ENCODE measurements at places on chromosomes 1 and 21.

GRCh38 chr1:29342983-29343382, 106.7 kb downstream of the PTPRU start:
- DNase-seq, result no peak

DNA sequence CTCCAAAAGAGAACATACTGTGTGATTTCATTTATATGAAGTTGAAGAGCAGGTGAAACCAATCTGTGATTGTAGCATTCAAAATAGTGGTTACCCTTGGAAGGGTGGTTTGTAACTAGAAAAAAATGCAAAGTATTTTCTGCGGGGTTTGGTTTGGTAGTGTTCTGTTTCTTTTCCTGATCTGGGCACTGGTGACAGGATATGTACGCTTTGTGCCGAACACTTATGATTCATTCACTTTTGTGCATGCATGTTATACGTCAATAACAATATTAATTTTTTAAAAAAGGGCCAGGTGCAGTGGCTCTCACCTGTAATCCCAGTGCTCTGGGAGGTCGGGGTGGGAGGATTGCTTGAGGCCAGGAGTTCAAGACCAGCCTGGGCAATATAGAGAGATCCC, 63.8 kb downstream of the CD34 start:
- DNase-seq, result peak; percentile 19

DNA sequence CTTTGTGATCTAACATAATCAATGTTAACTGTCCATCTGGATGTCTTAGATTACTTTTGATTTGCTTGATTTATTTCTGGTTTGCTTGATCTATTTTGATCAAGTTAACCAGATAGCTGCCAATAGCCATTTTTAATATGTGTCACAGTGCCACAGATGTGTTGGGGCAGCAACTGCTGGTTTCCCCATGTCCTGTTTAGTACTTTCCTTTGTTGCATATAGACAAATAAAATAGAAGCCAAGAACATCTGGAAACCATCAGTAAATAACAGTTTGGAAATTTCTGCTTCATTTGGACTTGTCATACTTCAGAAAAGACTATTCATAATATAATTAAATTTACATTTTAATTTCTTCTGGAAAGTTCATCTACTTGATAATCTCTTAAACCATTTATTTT, 145.6 kb upstream of the C21orf91 start:
- no peak for DNase-seq

- DNase-seq, result no peak
Observed at GRCh38 chr21:32812035-32812434, 40.5 kb upstream of the PAXBP1 start.

- no peak for DNase-seq
Observed at GRCh38 chr1:167723707-167724323, 2.0 kb downstream of the MPZL1 start.

- no peak for DNase-seq
Observed at GRCh38 chr1:25183126-25183980, 48.9 kb downstream of the SYF2 start.

- DNase-seq, result no peak
Observed at GRCh38 chr21:21137986-21138385, 139.8 kb downstream of the NCAM2 start.

GRCh38 chr1:65230731-65231481, 78.4 kb upstream of the DNAJC6 start:
- no peak for DNase-seq

GRCh38 chr1:51553911-51554310, 34.8 kb upstream of the EPS15 start:
- no peak for DNase-seq

- DNase-seq, result no peak
Observed at GRCh38 chr1:89199525-89200031, 836 bp upstream of the GBP4 start.

- no peak for DNase-seq
Observed at GRCh38 chr21:45373991-45374816, 30.8 kb upstream of the COL18A1 start.

GRCh38 chr1:205301205-205301821, 20.2 kb downstream of the NUAK2 start:
- DNase-seq, result peak; percentile 71

DNA sequence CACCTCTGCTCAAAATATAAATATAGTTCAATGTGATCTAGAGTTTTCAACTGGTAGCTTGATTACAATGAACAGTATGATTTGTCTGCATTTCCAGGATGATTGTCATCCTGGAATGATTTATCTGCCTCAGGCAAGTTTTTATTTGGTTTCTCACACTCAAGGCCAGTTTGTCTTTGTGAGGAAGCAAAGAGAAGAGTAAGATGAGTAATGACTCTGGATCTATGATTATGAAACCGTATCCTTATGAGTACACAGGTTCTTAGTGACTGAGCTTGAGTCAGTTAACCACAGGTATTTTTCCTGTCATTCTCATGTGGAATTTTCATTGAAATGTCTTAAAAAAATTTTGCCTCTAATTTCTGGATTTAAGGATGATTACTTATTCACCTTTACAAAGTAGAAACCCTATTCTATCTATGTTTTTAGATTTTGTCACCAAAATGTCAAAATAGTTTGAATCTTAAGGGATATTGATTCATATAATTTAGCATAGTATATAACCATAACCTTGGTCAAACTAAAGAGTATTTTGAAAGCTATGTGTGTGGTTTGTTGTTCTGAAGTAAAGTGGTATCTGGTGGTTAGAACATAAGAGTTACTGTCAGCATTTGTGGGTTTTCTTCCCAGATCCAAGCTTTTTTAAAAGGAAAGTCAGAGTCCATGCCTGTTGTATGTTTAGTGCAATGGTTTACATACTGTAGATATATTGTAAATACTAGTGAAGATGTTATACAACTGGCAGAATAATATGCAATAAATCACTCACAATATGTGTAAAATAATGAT, 145.0 kb downstream of the RASAL2 start:
- DNase-seq, result peak; percentile 98

DNA sequence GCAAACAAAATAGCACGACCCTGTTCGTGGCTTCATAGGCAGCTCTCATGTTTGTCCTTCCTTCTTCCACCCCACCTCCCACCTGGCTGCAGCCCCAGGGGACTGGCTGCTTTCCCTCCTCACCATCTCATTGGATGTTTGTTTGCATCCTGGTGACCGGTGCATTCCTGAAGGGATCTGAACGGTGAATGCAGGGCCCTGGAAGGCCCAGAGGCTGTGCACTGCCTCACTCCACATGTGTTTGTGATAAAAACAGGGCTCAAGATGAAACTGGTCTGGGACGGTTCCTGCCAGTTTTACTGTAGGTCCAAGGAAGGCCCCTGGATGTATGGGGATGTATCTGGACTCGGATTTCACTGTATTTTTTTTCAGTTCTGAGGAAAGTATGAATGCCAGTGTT, 42.8 kb downstream of the CNN3 start:
- DNase-seq, result peak; percentile 32

DNA sequence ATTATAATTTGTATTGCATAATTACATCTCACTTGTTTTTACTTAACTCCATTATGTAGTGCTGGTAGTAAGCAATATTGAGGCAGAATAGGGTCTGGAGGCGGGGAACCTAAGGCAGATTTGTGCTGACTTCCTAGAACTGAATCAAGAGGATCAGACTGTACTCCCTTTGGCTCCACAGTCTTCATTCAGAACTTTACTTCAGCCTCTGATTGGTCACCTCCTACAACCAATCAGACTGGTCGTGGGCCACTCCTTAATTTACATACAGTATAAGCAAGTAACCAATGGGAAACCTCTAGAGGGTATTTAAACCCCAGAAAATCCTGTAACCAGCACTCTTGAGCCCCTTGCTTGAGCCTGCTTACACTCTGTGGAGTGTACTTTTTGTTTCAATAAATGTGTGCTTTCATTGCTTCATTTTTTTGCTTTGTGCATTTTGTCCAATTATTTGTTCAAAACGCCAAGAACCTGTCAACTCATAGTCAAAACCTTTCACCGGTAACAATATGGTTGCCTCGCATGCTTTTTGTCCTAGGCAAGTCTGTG, 31.6 kb downstream of the ZBTB8OS start:
- no peak for DNase-seq

GRCh38 chr1:204102029-204102611, 29.2 kb downstream of the SOX13 start:
- no peak for DNase-seq

DNA sequence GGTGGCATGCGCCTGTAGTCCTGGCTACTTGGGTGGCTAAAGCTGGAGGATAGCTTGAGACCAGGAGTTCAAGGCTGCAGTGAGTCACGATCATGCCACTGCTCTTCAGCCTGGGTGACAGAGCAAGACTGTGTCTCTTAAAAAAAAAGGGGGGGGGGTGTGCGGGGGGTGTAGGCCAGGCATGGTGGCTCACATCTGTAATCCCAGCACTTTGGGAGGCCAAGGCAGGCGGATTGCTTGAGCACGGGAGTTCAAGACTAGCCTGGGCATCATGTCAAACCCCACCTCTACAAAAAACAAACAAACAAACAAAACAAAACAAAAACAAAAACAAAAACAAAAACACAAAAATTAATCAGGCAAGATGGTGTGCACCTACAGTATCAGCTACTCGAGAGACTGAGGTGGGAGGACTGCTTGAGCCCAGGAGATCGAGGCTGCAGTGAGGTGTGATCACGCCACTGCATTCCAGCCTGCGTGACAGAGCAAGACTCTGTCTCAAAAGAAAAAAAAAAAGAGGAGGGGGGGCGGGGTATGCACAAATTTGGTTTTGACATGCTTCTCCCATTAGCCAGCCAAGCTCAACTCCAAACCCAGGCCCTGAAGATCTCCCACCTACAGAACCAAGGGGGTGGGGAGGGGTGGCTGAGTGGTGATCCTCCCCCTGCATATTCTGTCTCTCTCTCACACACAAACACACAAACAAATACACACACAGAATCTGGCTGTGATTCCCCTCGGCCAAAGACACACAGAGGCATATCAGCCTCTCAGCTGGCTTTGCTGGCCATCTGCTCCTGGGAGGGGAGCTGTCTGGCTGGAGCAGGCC, 3.1 kb downstream of the PTAFR start:
- DNase-seq, result no peak

- DNase-seq, result no peak
Observed at GRCh38 chr1:67479146-67479891, 49.1 kb upstream of the SERBP1 start.

DNA sequence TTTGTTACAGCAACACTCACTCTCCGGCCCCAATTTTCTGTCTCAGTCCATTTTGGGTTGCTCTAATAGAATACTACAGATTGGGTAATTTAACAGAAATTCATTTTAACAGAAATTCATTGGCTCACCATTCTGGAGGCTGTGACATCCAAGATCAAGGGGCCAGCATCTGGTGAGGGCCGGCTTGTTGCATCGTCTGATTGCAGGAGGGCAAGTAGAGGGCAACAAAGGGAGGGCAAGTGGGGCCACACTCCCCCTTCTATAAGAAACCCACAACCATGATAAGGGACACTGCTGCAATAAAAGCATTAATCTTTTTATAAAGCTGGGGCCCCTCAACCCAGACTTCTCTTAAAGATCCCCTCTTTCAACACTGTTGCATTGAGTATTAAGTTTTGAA, 260.1 kb upstream of the TMPRSS15 start:
- no peak for DNase-seq

DNA sequence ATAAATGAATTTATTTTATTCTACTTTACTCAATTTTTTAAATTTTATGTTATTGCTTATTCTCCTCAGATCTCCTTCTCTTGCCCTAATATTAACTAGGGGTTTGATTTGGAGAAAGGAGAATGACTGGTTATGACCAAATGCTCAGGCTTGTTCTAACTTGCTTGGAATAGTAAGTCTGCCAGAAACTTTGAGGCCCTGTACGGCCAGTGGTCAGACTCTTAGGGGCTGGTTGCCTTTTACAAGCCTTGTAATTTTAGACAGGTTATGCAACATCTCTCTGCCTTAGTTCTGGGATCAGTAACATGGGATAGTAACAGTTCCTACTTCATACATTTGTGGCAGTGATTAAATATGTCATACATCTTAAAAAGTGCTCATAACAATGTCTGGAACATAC, 279.5 kb downstream of the DUSP10 start:
- DNase-seq, result no peak

- DNase-seq, result no peak
Observed at GRCh38 chr1:28933277-28933676, 18.9 kb downstream of the EPB41 start.

DNA sequence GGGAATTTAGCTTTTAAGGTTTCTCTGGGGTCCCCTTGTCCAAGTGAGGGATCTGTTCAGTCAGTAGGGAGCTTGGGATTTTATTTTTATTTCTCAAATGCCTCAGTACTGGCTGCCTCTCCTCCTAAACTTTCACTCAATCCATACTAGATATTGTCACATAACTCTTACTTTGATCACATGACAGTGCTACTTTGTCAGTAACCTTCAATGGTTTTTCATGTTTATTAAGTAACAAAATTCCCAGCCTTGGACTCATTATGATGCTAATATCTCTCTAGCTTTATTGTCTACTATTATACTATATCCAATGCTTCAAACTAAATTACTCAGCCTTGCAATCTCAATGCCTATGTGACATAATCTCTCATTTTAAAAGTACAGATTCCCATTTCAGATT, 97.7 kb downstream of the ATP1B1 start:
- DNase-seq, result no peak

DNA sequence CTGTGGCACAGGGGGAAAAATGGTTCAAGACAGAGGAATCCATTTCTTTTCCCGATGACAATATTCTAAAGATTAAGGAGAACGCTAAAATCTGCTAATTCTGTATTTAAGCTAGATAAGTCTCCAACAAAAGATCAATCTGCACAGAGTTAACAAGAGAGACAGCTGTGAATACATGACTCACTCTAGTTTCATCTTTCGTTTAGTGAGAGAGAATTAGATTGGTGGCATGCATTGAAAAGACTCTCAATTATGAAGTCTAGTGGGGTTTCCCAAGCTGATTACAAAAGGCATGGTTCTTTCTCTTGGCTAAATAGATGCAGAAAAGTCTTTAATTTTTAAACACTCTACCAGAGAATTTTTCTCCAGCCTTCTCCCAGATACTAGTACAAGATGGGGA, 34.4 kb downstream of the CAPN9 start:
- no peak for DNase-seq

- DNase-seq, result no peak
Observed at GRCh38 chr1:198600906-198601305, 37.9 kb upstream of the PTPRC start.

- no peak for DNase-seq
Observed at GRCh38 chr1:26166719-26167281, 2.0 kb downstream of the C1orf232 start.

DNA sequence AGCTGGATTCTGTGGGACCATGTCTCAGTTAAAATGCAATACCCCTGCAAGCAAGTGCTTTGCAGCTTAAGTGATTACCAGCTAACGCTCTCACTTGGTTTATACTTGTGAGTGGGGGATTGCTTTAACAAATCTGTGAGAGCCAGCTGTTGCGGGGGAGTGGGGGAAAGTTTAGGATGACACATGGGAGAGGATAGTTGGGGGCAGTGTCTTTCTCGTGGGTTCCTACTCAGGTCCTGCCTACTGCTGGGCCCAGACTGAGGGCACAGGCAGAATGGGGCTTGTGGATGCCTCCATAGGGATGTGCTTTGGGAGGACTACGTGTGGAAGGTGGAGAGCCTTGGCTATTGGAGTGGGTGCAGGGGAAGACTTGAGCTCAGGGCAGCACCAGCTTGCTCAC, 60.1 kb downstream of the ELK4 start:
- DNase-seq, result no peak
